ENCODE measurements at places on chromosomes 11 and 22.

DNA sequence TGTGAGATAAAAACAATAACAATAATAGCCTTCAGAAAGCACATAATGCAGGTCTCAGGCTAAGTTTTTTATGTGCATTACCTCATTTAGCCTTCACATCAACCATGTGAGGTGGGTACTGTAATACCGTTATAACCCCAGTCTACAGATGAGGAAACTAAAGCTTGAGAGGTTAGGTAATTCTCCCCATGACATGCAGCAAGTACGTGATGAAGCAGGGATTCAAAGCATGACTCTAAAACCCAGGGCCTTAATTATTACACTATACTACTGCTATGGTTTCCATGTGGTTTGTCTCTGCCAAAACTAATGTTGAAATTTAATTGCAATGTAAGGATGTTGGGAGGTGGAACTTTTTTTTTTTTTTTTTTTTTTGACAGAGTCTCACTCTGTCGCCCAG lies 37.7 kb upstream of the FDX1 start:
- DNase-seq, result no peak

DNA sequence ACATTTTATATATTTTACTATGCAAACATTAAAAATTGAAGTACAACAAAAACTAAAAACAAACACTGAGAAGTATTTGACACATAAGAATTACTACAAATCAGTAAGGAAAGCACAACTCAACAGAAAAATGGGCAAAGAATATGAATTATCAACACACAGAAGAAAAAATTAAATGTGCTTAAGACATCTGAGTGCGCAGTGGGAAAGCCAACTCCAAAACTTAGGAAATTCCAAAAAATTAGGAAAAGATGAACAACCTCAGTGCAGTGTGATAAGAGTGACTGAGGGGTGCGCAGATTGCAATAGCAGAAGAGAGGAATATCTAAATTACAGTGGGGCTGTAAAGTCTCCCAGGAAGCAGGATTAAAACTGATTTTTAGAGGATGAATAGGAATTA lies 1.9 kb upstream of the TMEM41B start:
- DNase-seq, result no peak

- peak; percentile 59 for DNase-seq
Observed at GRCh38 chr22:50498322-50498890, 9.1 kb downstream of the LMF2 start.

- DNase-seq, result no peak
Observed at GRCh38 chr11:111352935-111353710, 26.0 kb downstream of the POU2AF1 start.

DNA sequence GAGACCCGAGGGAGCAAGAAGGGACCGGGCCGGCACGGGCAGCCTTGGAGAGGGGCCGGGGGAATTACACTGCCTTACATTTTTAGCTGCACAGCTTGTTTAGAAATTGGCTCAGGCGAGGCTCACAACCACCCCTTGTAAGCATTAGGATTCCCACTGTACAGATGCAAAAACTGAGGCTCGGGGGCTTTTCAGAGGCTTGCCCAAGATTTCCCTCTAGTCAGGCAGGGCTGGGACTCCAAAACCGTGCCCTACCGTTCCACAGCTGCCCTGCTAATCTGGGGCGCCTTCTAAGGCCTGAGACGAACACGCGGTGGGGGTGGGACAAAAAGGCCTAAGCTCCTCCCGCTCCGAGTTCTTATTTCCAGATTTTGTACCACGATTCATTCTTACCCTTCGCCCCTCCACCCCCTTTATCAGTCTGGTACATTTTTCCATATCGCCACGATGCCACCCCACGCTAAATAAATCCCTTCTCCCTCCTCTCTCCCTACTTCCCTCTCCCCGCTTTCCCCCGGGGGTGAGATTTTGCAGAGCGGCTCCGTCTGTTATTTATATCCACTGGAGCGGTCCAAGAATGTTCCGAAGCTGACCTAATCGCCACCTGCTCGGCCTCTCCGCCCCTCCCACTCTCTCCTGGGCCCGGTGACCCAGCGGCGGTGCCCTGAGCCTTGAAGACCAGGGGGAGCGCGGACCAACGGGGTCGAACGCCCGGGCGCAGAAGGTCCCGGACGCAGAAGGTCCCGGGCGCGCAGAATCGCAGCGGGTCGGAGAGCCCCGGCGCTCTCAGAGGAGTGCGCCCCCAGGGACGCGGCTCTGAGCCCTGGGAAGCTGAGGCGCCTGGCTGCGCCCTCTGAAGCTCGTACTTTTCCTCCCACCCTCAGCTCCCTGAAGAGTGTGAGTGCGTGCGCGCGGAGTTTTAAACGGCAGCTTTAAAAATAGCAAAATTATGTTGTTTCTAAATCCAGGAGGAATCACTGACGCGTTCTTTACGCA lies 764 bp upstream of the PACSIN3 start:
- DNase-seq, result peak; percentile 40

DNA sequence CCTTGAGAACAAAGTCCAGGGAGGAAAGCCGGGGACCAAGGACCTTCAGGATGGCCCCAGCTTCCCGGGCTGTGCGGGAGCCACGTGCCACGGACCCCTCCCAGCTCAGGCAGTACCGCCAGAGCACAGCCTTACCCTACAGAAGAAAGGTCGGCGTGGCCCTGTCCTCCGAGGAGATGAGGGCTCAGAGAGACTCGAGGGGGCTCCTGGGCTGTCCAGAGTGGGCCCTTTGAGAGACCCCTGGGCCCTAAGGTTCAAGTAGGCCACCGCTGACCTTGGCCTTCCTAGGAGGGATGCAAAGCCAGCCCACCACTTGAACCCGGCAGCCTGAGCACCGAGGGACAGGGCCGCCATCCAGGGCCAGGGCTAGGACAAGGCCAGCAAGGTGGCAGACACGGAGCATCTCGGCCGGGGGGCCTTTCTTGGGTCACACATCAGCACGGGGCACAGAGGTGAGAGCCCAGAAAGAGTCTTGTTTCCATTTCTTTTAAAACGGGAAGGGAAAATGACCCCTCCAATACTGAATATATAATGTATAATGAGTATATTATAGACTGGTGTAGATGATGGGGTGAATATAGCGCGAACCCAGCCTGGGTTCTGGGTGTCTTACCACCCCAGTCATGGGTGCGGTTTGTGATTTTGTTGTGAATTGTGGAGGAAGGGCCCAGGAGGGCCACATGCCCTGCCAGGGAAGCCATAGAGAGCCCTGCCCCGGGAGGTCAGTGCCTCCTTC lies 34.4 kb upstream of the PPARA start:
- no peak for DNase-seq

DNA sequence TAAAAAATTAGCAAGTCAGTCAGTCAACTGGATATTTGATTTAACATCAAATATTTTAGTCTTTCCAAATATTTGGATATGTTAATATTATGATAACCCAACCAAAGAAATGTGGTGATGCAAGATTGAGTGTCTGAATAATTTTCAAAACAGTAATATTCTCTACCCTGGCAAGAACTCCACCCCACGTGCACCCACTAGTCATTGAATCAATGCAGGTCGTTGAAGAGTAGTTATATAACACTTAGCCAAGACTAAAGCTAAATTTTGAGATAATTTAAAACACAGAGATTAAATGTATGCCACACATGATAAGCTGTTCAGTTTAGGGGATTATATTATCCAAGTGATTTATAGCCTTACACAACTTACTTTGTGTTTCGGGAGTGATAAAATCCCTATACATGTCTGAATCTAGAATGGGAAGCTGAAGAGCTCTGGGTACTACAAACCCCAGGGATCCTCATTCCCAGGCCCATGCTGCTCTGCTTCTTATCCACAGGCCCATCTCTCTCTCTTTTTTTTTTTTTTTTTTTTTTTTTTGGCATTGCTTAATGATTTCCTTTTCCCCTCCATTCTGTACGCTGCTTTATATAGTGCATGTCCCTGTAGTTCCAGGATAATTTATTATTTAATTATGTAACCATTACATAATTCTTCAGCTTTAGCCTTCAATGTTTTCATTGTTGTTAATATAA lies 392.9 kb downstream of the NTM start:
- DNase-seq, result no peak

DNA sequence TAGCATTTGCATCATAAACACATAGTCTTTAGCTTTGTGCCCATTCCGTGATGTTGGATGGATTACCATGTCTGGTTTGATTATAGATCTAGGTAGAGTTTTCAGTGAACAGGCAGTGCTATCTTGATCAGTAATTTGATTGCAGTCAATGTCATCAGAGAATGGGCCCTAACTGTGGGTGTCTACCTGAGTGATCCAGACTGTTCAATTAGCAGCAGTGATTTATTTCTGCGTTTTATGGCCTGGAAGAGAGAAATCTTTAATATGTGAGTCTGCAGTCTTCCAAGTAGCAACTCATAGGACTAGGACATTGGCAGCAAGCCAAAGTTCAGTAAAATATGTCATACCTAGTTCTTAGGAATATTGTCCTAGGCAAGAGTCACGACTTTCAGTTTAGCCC lies 80.3 kb downstream of the CASP12 start:
- no peak for DNase-seq

DNA sequence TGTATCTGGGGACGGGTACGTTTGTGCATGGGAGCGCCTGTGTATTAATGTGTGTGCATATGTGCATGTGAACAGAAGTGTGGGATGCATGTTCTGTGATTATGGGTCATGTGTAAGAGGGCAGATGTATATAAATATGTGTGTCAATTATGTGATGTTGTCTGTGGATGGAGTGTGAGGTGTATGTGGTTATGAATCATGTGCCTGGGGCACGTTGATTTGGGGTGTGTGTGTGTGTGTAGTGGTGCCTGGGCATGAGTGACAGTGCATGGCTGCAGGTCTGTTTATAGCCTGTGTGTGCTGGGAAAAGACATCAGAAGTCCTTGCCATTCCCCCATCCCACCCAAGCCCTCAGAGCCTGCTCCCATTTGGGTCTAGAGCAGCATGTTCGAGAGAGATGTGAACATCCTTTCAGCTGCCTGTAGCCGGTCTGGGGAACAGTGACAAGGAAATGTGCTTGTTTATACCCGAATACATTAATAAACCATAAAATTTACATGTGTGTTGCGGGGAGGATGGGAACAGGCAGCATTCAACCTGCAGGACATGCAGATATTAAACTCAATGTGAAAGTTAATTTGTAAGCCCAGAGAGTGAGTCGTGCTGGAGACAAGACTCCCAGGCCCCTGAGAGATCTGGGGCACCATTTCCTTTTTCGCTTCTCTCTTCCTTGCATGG lies 129.0 kb downstream of the NECTIN1 start:
- DNase-seq, result no peak

DNA sequence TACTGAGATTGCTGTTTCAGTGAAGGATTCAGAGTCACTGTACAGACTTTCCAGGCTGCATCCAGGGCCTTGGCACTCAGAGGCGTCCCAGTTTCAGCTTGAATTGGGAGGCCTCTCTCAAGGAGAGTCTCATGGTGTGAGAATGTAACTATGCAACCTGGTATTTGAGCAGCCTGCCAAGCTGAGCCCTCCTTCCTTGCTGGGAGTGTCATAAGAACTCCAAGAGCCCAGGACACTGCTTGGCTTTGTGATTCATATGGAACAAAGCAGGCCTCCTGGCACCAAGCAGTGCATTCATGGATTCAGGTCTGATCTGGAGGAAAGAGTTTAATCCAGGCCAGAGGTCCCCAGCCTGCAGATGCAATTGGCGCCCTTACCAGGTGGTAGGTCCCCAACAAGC lies 171.7 kb downstream of the DBX1 start:
- DNase-seq, result no peak

- peak; percentile 43 for DNase-seq
Observed at GRCh38 chr22:39496131-39496838, 5.8 kb upstream of the MIEF1 start.

- DNase-seq, result no peak
Observed at GRCh38 chr11:119797736-119798135, 68.7 kb upstream of the NECTIN1 start.

DNA sequence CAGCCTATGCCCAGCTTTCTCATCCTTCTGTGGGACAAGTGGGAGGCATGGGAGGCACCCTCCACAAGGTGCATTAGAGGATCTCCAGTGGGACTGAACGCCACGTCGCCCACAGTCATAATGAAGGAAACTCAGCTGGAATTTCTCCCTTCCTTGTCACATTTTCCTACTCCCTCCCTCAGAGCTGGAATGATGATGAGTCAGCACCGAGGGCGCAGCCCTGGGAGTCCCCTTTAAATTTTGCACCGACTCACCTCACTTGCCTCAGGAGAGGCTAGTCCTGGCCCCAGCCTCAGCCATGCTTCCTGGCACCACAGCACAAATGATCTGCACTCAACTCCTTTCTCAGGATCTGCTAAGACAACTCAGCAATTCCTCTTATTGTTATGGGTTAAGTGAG lies 34.3 kb downstream of the DBX1 start:
- no peak for DNase-seq

GRCh38 chr11:10322830-10323792 lies 18.2 kb downstream of the ADM start:
- no peak for DNase-seq

- no peak for DNase-seq
Observed at GRCh38 chr11:97557399-97557798, 1167.6 kb downstream of the JRKL start.

DNA sequence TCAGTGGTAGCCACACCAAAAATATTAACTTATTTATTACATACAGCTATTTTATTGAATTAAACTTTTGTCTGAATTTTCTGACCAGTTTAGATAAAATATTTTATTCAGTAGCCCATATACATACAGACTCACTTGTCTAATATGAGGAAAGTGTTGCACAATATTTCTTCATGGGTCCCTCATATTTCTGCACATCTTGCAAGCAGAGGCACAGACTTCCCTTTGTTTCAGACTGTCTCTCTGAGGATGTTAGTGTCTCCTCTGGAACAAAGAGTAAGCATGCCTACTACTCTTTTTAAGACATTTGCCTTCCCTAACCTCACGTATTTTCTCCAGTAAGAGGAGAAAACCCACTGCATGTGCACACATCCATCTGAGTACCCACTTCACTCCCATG lies 81.2 kb downstream of the OR5AK2 start:
- DNase-seq, result no peak

DNA sequence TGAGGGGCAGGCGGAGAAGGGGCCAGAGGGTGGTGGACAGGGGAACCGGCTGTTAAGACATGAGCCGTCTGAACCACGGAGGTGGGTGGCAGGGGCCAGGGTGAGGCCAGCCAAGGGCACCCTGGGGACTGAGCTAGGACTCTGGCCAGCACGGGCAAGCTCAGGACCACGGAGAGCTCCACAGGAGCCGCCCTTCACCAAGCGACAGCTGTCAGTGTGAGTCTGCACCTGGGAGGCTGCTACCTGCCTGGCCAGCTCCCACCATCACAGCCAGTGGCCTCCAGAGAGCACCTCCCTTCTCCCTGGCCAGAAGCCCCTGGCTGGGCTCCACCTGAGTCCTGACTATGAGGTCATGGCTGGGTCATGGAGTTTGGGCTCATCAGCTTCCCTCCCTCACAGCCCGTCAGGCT lies 21.6 kb downstream of the MGAT3 start:
- DNase-seq, result no peak

All from stimulated activated CD4-positive, alpha-beta T cell treated with anti-CD3 and anti-CD28 coated beads, TNF-alpha, amount 100 ng/mL, for 4 hours (primary cell).